ENCODE measurements at places on chromosomes 3 and 15.
A peak's percentile ranks its signal among the peaks of the same experiment; 100 is the strongest.

- DNase-seq: no peak
Measured at GRCh38 chr3:19644405-19644804, 289.6 kb downstream of the EFHB start.

- no peak for DNase-seq
Measured at GRCh38 chr3:194928831-194929577, 243.3 kb downstream of the FAM43A start.

DNA sequence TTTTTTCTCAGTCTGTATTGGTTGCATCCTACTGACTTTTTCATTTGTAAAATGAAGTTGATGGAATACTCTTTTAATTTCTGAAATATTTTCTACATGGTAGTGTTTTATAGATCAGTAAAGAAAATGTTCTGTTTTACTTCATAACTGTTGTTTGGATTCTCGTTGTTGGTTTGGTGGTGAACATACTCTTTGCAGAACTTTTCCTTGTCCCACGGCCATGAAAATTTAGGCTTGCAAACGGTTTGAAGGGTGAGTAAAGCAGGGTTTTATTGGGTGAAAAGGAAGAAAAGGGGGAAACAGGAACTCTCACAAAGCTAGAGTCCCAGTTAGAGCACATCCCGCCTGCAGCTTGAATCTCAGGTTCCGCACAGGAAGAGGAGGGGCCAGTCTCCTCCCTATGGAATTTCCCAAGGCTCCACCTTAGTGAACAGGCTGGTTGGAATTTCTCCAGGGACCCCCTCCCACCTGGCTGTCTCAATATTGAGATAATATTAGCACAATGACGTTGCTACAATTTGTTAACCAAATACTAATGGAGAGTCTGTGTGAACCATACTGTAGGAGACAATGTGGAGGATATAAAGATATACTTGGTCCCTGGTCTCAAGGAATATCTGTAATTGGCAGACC lies 5.6 kb downstream of the PDCD6IP start:
- no peak for DNase-seq

DNA sequence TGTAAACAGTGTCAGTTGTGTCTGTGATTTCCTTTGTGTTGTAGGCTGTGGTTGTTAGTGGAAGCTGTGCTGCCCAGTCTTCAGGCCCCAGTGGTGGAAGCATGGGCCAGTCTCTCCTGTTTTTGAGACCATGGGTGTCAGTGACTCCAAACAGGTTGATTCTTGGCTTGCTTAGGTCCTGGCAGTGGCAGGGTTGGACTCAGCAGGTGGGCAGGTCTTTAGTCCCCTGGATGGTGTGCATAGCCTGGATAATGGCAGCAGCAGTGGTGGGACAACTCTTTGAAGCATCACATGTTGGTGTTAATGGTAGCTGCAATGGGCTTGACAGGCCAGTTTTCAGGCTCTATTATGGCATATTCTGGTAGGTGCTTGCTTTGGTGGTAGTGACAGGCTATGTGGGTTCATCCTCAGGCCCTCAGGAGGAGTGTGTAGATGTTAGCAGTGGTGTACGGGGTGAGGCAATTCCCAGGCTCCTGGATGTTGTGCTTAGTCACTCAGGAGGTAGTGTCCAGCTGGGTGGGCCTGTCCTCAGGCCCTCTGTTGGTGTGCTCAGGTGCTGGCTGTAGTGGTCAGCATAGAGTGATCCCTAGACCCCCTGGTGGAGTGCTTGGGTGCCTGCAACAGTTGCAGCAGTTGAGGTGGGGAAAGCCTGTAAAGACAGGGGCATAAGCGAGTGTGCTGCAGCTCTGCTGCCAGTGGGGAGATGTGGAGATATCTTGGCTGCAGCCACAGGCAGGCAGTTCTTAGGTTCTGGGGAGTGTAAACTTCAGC lies 596.7 kb downstream of the PDCD6IP start:
- no peak for DNase-seq

DNA sequence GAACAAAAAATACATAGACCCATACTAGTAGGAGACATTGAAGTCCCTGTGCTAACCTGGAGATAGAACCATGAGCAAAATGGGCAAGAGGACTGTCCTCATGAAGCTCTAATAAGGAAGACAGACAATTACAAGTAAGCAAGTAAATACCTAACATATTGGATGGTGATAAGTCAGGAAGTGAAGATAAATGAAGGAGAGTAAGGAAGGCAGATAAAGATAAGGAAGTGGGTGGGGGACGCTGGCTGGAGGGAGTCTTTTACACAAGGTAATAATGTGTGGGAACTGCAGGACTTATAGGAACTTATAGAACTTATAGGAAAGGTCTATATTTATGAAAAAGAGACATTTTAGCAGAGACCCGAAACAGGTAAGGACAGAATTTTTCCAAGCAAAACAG lies 148.9 kb upstream of the ABI3BP start:
- no peak for DNase-seq

DNA sequence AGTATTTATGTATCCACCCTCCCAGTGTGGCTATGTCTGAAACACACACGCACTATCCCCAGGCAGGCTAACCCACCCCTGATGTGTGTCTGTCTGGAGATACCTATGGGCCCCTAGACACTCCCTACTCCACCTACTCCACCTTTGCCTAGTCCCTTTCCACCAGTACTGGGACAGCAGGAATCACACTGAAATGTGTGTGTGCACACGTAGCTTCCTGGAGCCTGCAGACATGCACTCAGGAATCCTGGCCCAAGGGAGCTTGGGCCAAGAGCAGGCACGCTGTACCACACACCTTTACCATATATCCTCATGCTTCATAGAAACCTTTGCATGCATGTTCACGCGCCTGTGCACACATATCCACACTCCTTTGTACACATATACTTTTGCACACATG lies 6.9 kb upstream of the PTH1R start:
- no peak for DNase-seq

GRCh38 chr15:75694241-75695182 lies 18.1 kb downstream of the CSPG4 start:
- no peak for DNase-seq

DNA sequence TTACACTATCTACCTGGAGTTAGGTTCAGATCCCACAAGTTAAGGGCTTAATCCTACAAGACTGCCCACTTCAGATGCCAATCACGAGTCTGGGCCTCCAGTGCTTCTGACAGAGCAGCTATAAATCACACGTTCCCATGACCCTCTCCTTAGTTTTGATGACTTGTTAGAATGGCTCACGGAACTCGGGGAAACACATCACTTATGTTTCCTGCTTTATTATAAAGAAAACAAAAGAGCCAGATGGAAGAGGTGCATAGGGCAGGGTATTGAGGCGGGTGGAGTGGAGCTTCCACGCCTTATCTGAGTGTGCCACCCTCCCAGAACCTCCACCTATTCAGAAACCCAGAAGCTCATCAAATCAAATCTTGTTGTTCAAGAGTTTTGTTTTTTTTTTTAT lies 170.8 kb downstream of the MOBP start:
- no peak for DNase-seq

DNA sequence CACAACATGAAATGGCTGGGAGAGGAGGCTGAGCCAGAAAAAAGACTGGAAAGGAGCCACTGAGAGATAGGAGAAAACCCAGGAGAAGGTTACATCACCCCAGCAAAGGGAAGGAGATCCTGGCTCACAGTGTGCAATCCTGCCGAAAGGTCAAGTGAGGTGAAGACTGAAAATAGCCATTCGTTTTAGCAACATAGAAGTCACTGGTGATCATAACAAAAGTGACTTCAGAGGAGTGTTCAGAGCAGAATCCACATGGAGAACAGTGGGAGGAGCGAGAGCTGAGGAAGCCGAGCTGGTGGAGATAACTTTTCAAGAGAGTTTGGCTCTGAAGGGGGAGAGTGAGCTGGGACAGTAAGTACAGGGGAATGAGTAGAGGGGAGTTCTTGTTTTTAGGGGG lies 5.4 kb upstream of the HEG1 start:
- DNase-seq: no peak

DNA sequence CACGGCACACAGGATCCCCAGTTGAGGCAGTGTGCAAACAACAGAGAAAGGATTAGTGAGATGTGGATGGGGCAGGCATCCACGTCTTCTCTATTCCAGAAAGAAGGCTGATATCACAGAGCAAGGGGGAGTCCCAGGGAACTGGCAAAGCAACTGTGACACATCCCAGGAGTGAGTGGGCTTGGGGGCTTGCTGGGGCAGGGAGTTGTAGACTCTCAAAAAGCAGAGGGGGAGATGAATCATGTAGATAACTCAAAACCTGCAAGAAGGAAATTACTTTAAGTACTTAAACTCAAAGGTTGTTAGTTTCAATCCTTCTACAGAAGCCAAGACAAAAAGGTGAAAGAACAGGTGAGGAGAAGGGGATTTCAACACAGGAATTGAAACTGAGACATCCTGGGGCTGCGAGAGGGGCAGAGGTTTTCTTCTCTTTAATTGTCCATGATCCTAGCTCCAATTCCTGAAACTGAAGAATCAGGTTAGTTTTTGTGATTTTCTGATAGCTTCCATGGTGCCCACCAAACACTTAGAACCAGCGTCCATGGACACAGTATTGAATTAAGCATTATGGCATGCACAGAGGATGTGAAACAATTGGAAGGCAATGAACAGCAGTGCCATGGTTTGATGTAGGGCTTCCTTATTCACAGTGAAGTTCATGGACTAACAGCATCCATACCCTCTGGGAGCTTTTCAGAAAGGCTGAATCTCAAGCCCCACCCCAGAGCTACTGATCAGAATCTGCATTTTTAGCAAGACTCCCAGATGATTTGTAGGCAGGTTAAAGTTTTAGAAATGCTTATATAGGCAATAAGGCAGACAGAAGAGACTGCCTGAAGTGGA lies 52.0 kb downstream of the CCR3 start:
- peak; percentile 83 for DNase-seq

DNA sequence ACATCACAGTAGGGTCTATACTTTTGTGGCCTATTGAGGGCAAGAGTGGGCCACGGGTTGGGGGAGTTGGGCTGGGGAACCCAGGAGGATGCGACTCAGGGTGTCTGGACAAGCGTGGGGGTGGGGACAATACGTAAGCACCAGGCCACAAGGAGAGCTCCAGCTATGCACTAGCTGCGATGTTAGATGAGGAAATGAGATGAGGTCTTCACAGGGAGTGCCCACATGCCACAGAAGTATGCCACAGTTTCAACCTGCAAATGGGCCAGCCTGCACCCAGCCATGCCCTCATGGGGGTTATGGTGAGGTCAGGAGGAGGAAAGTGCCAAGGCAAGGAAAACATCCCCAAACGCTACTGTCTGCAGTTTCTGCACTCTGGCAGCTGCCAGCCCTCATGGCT lies 30.5 kb downstream of the CACNA2D2 start:
- no peak for DNase-seq

GRCh38 chr3:105458518-105459215 lies 92.0 kb downstream of the ALCAM start:
- no peak for DNase-seq
